Renal pelvis (tissue), 12 donors: ENCODE measurements at places on chromosomes 13 and 19. TPM values are rescaled to one million over a fixed set of nuclear protein-coding genes. Genes with fewer than 3 reads are reported as not detected.

GRCh38 chr13:88979465-88980175, 1308.4 kb downstream of the SLITRK5 start:
- peak; percentile 7 for DNase-seq

GRCh38 chr13:105642511-105642958, 892.9 kb downstream of the EFNB2 start:
- no peak for DNase-seq

- no peak for DNase-seq
Measured at GRCh38 chr19:4795400-4795799, 3.9 kb downstream of the FEM1A start.

GRCh38 chr19:52936151-52936953, 13.1 kb upstream of the ZNF888 start:
- peak; percentile 21 for DNase-seq

- DNase-seq, result no peak
Measured at GRCh38 chr19:30214651-30215051, 157.5 kb upstream of the ZNF536 start.

NTF4 gene
- 5.7 TPM for polyA plus RNA-seq
